ENCODE measurements at places on chromosomes 12 and 14.
A peak's percentile ranks its signal among the peaks of the same experiment; 100 is the strongest.

- peak; percentile 44 for DNase-seq
These were observed 218.8 kb downstream of the BTG1 start for GRCh38 chr12:91926848-91927247.

DNA sequence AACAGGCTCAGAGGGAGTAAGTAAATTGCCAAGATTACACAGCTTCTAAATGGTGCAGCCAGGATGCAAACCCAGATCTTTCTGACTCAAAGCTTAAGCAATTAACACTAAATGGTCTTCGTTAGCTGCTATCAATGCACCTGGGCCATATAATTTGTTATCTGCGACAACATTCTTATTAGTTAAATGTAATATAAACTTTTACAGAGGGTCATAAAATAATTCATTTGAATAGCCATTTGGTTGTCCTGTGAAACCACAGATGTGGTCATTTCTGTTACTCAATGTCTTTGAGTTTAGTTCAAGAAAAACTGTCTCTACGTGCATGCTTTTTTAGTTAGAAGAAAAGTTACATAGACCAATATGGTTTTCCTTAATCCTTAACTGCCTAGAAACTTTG lies 22.1 kb upstream of the NAP1L1 start:
- no peak for DNase-seq

- no peak for DNase-seq
These were observed 29.6 kb downstream of the P2RX4 start for GRCh38 chr12:121239351-121240061.

DNA sequence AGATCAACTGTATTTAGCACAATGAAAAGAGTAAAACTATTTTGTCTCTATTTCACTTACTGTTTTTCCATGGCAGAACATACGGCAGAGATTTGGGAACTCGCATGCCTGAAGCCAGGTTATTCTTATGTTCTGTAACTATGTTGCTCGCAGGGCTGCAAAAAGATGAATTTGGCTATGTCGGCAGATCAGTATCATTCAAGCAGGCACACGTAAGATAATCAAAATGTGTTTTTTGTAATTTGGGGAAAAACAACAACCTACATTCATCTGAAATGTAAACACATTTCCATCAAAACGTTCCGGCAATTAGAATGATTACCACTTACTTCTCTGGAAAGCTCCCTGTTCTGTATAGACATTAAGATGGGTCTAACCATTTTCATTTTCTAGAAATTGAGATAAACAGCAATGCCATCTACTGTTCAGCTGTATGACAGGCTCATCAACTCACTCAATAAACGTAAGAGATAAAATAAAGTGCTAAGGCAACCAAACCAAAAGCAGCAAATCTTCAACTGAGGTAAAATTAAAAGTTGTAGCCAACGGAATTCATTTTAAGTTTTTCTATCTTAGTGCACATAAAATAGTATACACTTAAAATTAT lies 13.0 kb downstream of the GTSF1 start:
- DNase-seq = no peak

GRCh38 chr12:777550-778047 lies 25.2 kb downstream of the WNK1 start:
- DNase-seq = no peak

- no peak for DNase-seq
These were observed 62.4 kb downstream of the ARL6IP4 start for GRCh38 chr12:123042833-123043232.

- DNase-seq = no peak
These were observed 85.5 kb downstream of the TESC start for GRCh38 chr12:117013726-117014125.

DNA sequence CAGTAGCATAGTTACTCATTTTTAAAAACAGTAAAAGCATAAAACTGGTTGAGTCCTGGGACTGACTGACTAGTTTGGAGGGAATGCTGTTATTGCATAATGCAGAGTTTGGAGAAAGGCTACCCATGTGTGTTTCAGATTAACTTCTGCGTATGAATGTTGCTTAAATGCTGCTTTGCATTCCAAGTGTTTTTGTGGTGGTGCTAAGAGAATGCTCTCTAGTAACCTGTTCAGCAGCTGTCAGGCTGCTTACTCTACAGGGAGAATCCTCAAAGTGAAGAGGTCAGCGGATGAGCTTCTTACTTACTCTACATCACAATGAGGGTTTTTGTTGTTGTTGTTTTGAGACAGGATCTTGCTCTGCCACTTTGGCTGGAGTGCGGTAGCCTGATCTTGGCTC lies 4.3 kb downstream of the DLST start:
- DNase-seq = peak; percentile 92

GRCh38 chr12:60333461-60333860 lies 737.6 kb downstream of the SLC16A7 start:
- DNase-seq = no peak

DNA sequence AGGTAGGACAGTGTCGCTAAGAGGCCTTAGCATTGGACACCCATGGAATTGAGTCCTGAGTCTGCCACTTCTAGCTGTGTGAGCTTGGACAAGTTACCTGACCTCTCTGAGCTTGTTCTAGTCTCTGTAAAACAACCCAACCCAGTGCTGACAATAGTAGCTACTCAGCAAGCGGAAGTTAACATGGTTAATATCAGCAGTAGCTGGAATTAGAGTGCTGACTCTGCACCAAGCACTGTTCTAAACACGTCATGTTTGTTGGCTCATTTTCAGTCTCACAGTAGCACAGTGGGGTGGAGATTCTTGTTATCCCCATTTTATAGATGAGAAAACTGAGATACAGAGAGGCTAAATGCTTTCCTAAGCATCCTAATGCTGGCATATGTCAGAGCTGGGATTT lies 47.5 kb upstream of the RIN3 start:
- no peak for DNase-seq

DNA sequence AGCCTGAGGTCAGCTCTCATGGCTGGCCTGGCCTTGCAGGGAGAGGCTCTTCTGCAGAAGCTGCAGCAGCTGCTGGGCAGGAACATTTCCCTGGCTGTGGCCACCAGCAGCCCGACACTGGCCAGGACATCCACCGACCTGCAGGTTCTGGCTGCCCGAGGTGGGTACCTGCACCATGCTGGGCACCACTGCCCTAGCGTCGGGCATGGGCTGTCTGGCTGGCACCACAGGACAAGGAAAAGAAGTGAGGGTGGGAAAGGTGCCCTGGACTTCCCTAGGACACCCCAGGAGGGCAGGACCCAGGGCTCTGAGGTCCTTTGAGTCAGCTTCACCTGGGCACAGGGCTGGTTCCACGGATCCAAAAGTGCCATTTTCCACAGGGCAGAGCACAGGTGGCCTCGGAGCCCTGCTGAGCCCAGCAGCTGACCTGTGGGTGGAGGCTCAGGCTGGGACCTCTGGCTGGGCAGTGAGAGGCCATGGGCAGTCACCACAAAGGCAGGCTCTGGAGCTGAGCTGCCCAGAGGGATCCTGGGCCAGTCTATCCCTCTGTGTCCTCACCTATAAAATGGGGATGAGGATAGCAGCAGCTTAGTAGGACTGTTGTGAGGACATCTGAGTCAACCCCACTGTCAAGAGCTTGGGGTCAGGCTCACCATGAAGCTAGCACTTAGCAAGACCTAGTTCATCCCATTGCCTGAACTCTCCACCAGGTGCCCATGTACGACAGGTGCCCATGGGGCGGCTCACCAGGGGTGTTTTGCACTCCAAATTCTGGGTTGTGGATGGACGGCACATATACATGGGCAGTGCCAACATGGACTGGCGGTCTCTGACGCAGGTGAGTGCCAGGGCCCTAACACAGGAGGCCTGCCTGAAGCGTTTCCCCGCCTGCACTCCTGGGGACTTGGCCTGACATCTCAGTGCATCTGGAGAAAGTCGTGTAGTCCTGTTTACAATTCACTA lies 4.9 kb downstream of the PLD4 start:
- no peak for DNase-seq

GRCh38 chr14:71621276-71621675 lies 311.0 kb upstream of the RGS6 start:
- DNase-seq = no peak

DNA sequence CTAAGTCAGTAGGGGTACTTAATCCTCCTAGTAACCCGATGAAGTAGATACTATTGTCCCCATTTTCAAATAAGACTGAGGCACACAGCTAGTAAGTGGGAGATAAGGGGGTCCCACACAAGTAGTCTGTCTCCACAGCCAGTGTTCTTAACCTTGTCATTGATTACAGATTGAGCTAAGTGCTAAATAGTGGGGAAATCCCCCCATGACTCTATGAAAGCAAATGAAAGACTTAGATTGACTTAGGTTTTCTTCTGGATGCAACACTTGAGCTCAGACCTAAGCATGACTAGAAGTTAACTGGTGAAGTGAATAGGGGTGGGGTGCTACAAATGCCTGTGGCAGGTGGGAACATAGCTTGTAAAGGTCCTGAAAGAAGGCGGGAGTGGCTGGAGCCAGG lies 73.8 kb downstream of the SYNE2 start:
- DNase-seq = no peak

DNA sequence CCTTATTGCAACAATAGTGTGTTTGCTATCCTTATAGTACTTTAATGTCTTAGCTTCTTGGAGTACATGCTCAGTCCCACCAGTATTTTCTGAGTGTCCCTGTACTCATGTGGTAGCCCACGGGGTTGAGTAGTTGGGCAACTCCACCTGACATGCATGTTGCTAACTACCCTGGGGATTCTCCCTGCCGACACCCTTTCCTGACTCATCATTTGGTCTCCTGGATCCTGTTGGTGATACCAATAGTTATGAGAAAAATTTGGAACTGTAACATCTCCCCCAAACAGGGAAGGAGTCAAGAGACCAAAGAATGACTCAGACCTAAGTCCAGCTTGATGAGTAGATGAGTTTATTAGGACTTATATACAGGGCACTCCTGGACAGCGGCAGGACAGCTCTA lies 101.6 kb downstream of the BRMS1L start:
- DNase-seq = no peak

- DNase-seq = no peak
These were observed 4.5 kb downstream of the ABCB9 start for GRCh38 chr12:122961531-122962329.

GRCh38 chr12:96986883-96987523 lies 79.9 kb downstream of the NEDD1 start:
- DNase-seq = peak; percentile 26

- DNase-seq = no peak
These were observed 6.0 kb downstream of the GALNT9 start for GRCh38 chr12:132323171-132324010.

GRCh38 chr14:24098229-24098926 lies 4.3 kb downstream of the PCK2 start:
- DNase-seq = no peak

GRCh38 chr14:69540654-69541335 lies 33.9 kb downstream of the CCDC177 start:
- DNase-seq = no peak

DNA sequence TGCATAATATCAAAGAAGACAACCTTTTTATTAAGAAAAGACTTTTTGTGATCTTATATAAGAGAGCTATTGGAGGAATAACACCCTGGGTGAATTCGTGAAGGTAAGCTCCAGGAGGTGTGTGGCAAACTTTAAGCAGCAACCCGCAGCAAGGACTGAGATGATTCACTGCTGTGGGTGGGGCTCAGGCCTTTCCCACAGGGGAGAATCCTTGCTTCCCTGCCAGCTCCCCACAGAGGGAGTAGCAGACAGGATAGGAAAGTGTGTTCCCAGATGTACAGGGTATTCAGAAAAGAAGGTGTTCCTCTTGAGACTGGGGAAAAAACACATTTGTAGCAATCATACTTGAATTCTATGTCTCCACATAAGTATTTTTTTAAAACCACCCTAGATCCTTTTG lies 9.2 kb downstream of the NDUFA12 start:
- peak; percentile 54 for DNase-seq

DNA sequence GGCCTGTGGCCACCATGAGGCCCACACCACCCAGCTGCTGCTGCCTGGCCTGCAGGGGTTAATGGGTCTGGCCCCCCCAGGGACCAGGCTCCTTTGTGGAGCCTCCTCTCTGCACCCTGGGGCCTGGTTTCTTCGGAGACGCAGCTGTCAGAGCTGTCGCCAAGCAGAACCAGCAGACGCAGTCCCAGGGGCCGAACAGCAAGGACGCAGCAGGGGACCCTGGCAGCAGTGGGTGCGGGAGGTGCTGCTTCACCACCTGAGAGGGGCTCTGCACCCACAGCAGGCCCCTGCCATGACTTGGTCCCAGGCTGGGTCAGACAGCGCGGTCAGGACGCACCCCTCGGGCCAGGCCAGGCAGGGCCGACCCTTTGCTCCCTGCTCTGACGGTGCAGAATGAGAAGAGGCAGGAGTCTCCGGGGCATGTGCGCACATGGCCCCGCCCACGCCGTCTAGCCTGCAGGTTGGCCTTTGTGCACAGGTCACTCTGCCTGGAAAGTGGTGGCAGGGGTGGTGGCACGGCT lies 30.5 kb downstream of the JAG2 start:
- DNase-seq = no peak

DNA sequence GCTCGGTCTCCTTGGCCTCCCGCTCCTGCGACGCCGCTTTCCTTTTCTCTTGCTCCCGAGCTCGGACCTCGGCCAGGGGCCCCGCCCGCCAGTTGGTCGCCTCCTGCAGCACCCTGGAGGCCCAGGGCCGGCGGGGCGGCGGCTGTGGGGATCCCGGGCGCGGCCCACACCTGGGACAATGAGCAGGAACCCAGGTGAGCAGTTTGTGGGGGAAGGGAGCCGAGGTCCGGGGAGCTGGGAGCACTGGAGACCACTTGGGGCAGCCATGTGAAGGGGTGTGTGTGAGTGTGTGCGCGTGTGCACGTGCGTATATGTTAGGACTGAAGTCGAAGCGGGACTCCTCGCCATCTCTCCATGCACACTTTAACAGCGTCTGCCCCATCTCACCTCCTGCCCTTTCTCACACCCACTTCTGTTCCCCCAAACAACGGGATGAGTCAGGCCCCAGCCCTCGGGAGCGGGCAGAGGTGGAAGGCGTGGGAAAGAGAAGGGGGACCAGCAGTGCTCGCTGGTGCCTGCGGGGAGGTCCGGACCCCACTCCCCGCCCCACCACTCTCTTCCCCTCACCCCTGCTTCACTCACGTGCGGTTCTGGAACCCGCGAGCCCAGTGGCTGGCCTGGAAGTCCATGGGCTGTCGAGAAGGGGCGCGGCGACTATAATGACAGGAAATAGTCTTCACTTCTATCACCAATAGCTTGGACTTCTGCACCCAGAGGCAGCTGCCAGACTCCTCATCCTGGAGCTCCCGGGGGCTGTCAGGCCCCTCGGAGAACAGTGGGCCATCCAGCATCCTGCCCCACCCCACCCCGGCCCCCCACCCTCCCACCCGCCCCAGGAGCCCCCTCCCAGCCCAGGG lies 450 bp downstream of the DDN start:
- DNase-seq = no peak

GRCh38 chr12:76746516-76746915 lies 17.4 kb upstream of the ZDHHC17 start:
- DNase-seq = no peak

- DNase-seq = no peak
These were observed 12.5 kb downstream of the TAMALIN start for GRCh38 chr12:52019113-52019770.

DNA sequence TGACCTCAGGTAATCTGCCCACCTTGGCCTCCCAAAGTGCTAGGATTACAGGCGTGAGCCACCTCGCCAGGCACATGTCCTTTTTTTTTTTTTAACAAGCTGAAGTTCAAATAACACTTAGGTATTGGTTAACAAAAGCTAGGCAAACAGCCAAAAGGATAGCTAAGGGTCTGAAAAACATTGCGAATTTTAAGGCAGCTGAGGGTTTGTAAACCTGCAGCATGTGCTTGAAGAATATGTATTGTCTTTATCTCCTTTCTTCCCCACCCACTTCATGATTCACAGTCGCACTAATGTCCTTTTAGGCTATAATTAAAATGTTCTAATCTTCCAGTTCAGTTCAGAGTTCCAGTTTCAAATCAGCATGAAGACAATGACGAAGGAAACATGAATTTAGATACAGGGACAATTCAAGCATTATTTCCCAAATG lies 30.1 kb upstream of the CERS5 start:
- no peak for DNase-seq

GRCh38 chr12:113231235-113232088 lies 10.2 kb downstream of the TPCN1 start:
- no peak for DNase-seq

Data from AG08395 (cell line).